ENCODE measurements at places on chromosomes 16 and 17.

DNA sequence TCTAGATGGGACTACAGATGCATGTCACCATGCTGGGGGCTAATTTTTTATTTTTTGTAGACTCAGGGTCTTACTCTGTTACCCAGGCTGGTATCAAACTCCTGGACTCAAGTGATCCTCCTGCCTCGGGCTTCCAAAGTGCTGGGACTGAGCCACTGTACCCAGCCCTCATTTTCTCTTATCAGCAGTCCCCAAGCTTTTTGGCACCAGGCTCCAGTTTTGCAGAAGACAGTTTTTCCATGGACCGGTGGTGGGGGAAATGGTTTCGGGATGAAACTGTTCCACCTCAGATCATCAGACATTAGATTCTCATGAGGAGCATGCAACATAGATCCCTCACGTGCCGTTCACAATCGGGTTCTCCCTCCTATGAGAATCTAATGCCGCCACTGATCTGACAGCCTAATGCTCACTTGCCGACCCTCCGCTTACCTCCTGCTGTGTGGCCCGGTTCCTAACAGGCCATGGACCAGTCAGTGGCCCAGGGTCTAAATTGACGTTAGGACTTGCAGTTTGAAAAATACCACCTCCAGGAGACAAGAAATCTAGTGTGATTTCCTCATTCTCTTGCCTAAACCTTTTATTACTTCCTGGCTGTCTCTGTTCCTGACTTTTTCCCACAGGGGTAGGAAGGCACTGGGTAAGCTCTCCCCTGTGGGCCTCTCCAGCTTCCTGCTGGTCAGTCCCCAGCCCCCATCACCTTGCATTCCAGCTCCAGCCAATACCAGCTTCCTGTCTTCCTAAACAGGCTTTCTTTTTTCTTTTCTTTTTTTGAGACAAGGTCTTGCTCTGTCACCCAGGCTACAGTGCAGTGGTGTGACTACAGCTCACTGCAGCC lies 9.3 kb upstream of the CNP start:
- DNase-seq, result no peak

- DNase-seq, result no peak
Measured at GRCh38 chr16:56286809-56287208, 95.5 kb downstream of the GNAO1 start.

DNA sequence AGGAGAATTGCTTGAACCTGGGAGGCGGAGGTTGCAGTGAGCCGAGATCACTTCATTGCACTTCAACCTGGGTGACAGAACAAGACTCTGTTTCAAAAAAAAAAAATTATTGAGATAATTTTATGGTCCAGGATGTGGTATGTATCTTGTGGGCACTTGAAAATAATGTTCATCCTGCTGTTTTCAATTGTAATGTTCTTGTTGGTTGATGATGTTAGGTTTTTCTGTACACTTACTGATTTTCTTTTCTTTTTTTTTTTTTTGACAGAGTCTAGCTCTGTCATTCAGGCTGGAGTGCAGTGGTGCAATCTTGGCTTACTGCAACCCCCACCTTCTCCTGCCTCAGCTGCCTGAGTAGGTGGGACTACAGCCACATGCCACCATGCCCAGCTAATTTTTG lies 29.7 kb downstream of the TBX21 start:
- no peak for DNase-seq

- DNase-seq, result no peak
Measured at GRCh38 chr16:55372792-55373488, 48.9 kb downstream of the IRX6 start.

DNA sequence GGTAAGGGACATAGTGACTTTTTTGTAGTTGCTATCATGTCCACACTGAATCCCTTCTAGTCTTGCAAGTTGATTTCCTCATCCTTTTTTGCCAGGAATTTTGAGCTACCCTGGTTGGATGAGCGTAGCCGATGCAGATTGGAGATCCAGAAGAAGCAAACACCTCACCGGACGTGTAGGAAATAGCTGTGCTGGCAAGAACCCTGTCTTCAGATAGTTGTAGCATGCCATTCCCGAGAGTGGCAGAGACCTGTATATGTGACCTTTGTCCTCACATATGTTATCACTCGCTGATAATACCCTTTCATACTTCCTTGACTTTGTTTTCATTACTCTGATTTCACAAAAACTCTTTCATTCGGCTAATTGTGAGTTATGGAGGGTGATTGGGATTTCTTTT lies 6.2 kb upstream of the CASC3 start:
- DNase-seq, result no peak

DNA sequence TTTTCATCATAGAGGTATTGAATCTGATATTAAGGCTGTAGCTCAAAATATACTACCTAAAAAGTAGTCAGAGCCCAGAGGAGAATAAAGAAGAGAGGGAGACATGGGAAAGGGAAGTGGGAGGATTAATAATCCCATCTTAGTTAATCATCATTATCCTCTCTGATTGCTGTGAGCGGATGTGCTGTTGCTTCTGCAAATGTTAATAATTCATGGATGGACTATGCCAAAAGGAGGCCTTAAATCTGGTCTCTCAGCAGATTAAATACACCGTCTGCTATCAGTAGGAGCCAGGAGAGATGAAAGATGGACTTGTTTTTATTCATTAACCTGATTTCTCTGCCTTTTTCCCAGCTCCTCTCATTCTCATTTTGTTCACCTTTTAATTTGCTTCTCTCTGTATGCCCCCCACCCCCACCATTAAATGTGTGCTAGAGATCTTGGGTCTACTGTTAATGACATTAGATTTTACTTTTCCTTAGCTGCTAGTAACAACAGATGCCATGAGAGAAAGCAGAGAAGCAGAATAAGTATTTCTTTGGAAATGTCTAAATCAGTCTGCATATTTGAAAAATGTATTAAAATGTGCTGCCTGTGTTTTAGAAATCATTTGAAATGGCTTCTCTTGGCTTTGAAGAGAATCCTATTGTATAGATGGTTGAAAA lies 44.2 kb downstream of the NUP93 start:
- DNase-seq, result no peak

- no peak for DNase-seq
Measured at GRCh38 chr16:19708296-19709205, 9.5 kb downstream of the KNOP1 start.

DNA sequence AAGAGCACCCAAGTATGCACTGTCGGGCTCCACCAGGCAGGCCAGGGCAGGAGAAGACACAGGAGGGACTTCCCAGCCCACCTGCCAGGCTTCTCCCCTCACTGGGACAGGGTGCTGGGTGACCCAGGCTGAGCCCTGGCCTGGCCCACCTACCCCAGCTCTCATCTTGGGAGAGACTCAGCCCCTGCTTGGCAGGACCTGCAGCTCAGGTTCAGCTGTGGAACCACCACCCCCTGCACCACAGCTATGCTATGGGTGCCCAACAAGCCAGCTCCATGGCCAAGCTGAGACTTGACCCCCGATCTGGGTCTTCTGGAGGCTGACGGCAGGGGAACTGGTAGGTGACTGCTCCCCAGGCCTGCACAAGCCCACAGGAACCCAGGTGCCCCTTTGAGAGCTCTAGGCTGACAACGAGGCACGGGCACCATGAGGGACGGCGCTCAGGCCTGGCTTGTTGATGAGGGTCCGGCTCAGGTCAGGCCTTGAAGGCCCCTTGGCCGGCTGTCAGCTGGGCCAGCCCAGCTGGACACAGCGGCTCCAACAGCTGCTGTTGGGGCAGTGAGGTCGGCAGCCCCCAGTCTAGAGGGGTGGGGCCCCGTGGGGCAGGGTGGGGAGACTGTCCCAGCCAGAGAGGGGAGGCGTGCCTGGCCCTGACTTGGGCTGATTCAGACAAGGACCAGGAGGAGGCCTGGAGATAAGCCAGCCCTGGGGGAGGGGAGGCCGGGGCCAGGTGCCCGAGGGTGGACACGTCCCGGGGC lies 4.6 kb downstream of the RPUSD1 start:
- DNase-seq, result no peak

DNA sequence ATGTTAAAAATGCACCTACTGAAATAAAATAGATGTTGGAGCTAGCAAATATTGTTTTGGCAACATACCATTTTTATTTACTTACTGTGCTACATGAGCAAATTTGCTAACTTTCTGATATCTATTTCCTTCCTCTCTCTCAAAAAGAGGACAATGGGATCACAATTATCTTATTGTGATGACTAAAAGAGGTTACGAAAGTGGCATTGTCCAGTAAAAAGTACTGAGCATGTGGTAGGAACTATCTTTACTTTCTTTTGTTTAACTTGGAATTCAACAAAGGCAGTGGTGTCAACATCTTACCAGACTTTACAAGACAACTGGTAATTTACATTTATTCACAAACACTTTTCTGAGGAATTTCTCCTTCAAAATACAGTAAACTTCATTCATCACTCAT lies 1542.6 kb upstream of the CDH8 start:
- DNase-seq, result no peak

- no peak for DNase-seq
Measured at GRCh38 chr17:36849871-36850348, 87.4 kb upstream of the LHX1 start.

DNA sequence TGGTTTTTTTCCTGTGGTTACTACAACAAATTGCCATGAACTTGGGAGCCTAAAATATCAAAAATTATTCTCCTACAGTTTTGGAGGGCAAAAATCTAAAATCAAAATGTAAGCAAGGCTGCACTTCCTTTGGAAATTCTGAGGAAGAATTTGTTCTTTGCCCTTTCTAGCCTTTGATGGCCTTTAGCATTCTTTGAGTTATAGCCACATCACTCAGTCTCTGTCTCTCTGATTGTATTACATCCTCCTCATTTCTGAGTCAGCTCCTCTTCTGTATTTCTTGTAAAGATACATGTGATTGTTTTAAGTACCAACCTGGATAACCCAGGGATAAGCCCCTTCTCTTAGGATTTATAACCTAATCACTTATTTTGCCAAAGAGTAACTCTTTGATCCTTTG lies 282.0 kb downstream of the BCAS3 start:
- DNase-seq, result no peak

- DNase-seq, result no peak
Measured at GRCh38 chr17:34024386-34024785, 230.7 kb upstream of the CCL2 start.

DNA sequence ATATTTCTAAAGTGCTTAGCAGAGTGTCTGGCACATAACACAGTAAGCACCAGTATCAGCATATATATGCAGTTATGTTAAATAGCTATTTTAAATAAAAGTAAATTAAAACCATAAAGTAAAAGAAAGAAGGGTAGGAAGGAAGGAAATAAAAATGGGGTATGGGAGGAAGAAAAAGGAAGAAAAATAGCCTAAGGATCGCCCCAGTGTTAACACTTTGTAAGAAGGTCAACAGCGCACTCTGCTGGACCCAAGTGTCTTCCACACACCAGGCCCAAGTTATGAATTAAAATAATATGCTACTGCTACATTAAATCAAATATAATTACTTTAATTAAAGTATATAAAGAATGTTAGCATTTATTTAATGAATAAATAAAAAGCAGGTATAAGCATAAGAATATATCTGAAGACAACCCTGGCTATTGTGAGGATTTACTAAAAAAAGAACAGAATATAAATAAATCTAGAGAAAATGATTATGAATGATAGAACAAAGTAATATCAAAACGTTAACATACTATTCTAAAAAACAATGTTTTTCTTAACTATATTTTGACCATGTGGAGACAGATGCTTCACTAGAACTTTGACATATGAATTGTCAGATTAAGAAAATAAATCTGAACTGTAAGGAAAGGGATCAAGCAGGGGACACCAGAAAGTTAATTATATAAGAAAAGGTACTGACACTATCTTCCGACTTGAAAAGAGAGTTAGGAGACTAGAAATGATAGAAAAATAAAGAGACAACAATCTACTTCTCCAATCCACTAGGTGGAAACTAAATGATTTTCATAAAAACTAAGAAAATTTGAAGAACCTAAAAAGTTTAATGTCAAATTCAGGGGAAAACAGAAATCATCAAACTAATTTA lies 25.9 kb downstream of the BRIP1 start:
- DNase-seq, result no peak

- DNase-seq, result no peak
Measured at GRCh38 chr16:1366712-1367299, 15.1 kb downstream of the GNPTG start.

DNA sequence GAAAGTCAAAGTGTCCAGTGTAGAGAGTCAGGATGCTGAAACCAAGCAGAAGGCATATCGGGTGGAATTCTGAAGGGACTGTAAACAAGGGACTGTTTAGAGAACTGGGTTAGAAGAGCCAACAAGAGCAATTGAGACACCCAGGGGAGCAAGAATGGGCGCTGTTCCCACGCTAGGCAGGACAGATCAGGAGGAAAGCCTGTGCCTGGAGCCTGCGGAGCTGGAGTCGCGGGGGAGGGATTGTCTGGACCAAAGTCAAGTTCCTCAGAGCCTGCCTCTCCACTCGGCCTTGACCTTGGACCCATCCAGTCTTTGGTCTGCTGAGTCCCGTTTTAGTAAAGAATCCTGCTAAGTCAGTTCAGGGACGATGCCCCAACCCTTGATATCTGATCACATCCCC lies 14.7 kb upstream of the KLHL36 start:
- DNase-seq, result no peak

- DNase-seq, result no peak
Measured at GRCh38 chr17:39252788-39253460, 27.2 kb upstream of the STAC2 start.

- DNase-seq, result no peak
Measured at GRCh38 chr16:69166946-69167930, 19.7 kb upstream of the SNTB2 start.

GRCh38 chr17:29855686-29856085 lies 74.3 kb downstream of the SSH2 start:
- DNase-seq, result no peak

DNA sequence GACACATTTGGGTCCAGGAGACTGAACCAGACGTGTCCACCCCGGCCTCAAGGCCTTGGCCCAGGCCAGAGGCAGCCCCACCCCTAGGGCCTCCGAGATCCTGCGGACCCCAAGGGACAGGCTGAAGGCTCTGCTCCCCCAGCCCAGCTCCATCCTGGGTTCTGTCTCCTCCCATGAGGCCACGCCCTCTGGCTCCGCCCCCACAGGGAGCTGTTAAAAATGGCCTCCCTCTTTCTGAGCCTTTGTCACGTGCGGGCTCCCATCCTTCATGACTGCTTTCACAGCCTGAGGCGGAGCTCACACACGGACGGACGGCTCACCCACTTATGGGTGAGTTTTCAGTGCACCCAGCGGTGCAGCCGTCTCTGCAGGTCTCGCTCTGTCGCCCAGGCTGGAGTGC lies 6.5 kb upstream of the CACNA1H start:
- no peak for DNase-seq

- no peak for DNase-seq
Measured at GRCh38 chr16:14278749-14279148, 207.6 kb downstream of the MRTFB start.

DNA sequence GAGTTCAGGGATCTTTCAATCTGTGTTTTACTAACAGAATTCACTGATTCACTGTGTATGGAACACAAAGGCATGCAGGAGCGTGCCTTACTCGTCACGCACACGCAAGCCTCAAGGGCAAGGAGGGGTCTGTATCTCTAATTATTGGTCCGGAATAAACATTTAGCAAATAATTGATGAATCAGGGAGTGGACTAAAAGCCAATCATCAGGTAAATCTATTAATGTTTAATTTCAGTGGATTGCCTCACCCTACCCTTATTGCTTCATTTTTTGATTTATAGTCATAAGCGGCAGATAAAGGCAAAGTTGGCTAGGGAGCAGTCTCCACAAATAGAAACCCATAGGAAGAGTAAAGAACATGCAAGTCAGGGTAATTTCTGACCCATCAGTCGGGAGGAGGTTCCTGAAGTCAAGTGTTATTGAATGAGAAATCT lies 7.4 kb upstream of the HSD17B2 start:
- DNase-seq, result no peak

Data from suprapubic skin (tissue), 4 donors.